ENCODE measurements at places on chromosomes 6 and 20.

- DNase-seq: no peak
These were observed 98.6 kb downstream of the KCNQ5 start for GRCh38 chr6:72720464-72720863.

- no peak for DNase-seq
These were observed 329.6 kb downstream of the TAF4 start for GRCh38 chr20:61736001-61736635.

DNA sequence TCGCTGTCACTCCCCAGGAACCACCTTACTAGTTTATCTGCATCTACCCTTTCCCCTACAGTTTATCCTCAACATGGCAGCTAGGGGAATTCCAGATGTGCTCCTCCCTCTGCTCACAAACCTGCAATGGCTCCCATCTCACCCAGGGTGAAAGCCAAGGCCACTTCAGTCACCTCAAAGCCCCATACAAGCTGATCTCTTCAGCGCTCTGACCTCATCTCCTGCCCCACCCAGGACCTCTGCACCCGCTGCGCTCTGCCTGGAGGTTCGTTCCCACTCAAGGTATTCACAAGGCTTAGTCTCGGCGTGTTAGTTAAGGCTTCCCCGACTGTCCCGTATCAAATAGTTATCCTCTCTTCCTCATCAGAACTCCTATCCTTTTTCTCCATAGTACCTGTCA, 28.6 kb upstream of the SPDEF start:
- DNase-seq: no peak

GRCh38 chr6:74519163-74519562, 686.7 kb downstream of the COL12A1 start:
- no peak for DNase-seq

GRCh38 chr6:108644252-108644651, 83.5 kb downstream of the FOXO3 start:
- DNase-seq: no peak

- no peak for DNase-seq
These were observed 549.8 kb downstream of the PRKN start for GRCh38 chr6:162177746-162178145.

- DNase-seq: no peak
These were observed 479.7 kb upstream of the FLRT3 start for GRCh38 chr20:14817101-14817500.

DNA sequence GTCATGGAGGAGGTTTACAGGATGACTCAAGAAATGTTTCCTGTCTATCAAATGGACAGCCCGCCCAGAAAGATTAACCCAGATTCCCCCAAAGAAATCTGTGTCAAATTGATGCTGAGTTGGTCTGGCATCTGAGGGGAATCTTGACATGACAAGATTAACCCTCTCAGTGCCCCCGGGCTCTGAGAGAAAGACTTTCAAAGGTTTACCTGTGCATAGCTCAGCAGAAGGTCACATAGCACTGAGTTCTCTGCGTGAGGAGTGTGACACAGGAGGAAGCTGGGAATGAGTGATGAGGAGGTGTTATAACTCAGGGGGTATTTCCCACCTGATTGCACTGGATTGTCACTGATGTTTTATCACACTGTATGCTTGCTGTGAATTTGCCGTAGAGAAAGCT, 601.2 kb downstream of the DHX35 start:
- DNase-seq: no peak

DNA sequence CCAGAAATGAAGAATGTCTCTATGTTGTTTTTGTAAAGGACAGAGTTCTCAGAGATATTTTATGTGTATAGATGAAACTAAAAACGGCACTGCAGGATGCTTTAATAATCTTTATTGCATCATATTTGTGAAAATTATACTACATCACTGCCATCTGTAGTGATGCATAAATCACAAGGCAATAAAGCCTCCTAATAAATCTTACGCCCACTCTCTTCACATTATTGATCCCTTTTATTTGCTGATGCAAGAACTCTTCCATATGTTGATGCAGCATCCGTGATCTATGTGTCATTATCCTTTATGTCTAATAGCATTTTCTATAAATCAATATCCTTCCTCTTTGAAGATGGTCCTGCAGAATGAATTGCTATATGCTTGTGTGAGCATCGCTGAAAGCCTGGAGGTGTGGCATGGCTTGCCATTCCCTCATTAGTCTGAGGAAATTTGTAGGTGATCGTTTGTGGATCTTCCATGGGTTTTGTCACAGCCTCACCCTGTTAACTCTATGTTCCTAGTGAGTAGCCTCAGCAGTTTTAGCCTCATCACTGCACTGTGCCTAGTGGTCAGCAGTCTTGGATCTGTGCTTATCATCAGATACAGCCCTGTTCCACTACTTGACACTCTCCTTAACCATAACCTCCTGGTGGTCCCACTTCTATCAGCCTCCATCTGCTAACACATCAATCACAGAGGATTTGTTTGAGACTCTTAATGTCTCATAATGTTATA, 983.5 kb downstream of the EYS start:
- DNase-seq: no peak

- DNase-seq: no peak
These were observed 99.0 kb downstream of the GMPR start for GRCh38 chr6:16337295-16337975.

- no peak for DNase-seq
These were observed 36.0 kb upstream of the SLC35D3 start for GRCh38 chr6:136886091-136886490.

DNA sequence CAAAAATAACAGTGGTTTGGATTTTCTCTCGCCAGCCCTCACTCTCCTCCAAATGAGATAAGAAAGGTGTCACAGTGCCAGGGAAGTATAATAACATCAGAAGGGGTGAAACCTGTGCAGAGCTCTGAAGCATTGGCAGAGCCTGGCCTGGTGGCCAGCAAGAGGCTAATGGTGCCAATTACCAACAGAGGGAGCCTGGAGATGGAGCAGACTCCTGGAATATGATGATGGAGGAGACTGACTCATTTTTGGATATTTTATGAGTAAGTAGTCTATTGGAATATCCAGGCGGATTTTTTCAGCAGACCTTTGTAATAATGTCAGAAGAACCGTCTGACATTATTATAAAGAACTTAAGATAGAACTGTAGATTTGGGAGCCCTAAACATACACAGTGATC, 442.6 kb upstream of the MARCKS start:
- no peak for DNase-seq

GRCh38 chr20:7458459-7458858, 481.8 kb downstream of the HAO1 start:
- no peak for DNase-seq

GRCh38 chr20:19713822-19714578, 44.1 kb upstream of the RIN2 start:
- DNase-seq: no peak

GRCh38 chr6:116096979-116097816, 3.5 kb upstream of the NT5DC1 start:
- DNase-seq: no peak

DNA sequence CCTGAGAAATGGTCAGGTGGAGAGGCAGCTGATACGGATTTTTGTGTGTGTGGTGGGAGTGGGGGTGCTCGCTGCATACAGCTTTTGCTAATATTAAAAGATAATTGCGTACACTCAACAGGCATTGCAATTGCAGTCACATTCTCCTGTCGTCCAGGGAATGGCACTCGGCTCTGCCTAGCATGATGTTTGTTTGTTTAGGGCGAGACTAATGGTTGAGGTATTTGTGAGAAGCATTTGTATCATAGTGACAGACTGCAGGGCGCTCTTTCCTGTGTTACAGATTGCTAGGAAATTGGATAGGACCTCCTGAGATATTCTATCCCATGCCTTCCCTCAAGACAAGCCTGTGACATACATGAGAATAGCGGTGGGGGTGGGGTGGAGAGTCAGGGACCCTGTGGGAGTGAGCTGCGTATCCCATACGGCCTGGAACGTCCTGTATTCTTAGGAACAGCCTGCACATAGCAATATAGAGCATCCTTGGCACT, 207.4 kb downstream of the SOX4 start:
- DNase-seq: no peak

DNA sequence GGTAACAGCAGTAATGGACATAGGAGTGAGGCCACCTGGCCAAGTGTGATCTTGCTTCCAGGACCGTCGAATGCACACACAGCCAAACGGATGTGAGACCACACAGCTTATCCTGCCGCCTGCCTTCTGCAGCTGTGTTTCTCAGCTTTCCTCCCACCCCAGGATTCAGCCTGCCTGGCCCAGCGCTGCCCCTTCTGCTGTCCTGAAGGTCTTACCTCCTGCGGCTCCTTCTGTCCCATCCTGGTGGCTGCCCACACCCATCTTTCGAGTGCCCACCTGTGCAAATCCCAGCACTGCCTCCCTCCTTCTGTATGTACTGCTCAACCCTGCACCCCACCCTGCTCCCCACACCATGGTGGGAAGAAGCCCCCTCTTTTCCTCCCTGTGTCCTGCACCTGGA, 49.4 kb upstream of the DACT2 start:
- DNase-seq: no peak

GRCh38 chr6:77326711-77327110, 136.6 kb downstream of the HTR1B start:
- no peak for DNase-seq

- DNase-seq: no peak
These were observed 8.9 kb upstream of the RBCK1 start for GRCh38 chr20:399182-399707.

All from CD4-positive, alpha-beta T cell treated with Interleukin-12 subunit alpha and Interleukin-12 subunit beta, for 1 hour (primary cell).